ENCODE measurements at places on chromosomes 4 and X. TPM values are rescaled to one million over a fixed set of nuclear protein-coding genes. Genes with fewer than 3 reads are reported as not detected.

ZNF711 gene
- 3.8 TPM for total RNA-seq

FGF2 gene
- not detected for total RNA-seq

UBA6 gene
- total RNA-seq = 33.4 TPM

RAB39B gene
- 5.7 TPM for total RNA-seq

SLC10A4 gene
- total RNA-seq = not detected

CRMP1 gene
- not detected for total RNA-seq

CHRNA9 gene
- not detected for total RNA-seq

UGT2B11 gene
- total RNA-seq = not detected

- no peak overlapping the region for H3K27ac ChIP-seq
- H3K4me3 ChIP-seq = no peak overlapping the region
- H3K36me3 ChIP-seq = no peaks in the 10 kb centered on the region
- no peaks in the 10 kb centered on the region for H3K27me3 ChIP-seq
- no peaks in the 10 kb centered on the region for H3K4me1 ChIP-seq
Measured at GRCh38 chr4:189311251-189311650, 629.4 kb upstream of the FRG1 start.

- H3K36me3 ChIP-seq = no peaks in the 10 kb centered on the region
- no peak for DNase-seq
- no peak overlapping the region for H3K4me3 ChIP-seq
- H3K4me1 ChIP-seq = no peaks in the 10 kb centered on the region
Measured at GRCh38 chrX:106780664-106781377, 21.7 kb upstream of the TBC1D8B start.

GRCh38 chr4:42676066-42676951 lies 19.4 kb upstream of the ATP8A1 start:
- H3K4me3 ChIP-seq = no peak overlapping the region
- no peak overlapping the region for H3K27ac ChIP-seq
- DNase-seq = no peak
- no peaks in the 10 kb centered on the region for H3K27me3 ChIP-seq
- peaks cover 9% of the 10 kb centered on the region for H3K4me1 ChIP-seq

- H3K4me1 ChIP-seq = no peaks in the 10 kb centered on the region
- H3K4me3 ChIP-seq = no peak overlapping the region
- no peak overlapping the region for H3K27ac ChIP-seq
- DNase-seq = no peak
- no peaks in the 10 kb centered on the region for H3K36me3 ChIP-seq
- H3K27me3 ChIP-seq = no peaks in the 10 kb centered on the region
Measured at GRCh38 chr4:83906561-83906960, 370.7 kb downstream of the GPAT3 start.

- DNase-seq = no peak
- H3K27ac ChIP-seq = no peak overlapping the region
- H3K27me3 ChIP-seq = no peaks in the 10 kb centered on the region
- H3K4me1 ChIP-seq = no peaks in the 10 kb centered on the region
- H3K36me3 ChIP-seq = no peaks in the 10 kb centered on the region
Measured at GRCh38 chr4:74490736-74491135, 45.8 kb downstream of the AREG start.

DNA sequence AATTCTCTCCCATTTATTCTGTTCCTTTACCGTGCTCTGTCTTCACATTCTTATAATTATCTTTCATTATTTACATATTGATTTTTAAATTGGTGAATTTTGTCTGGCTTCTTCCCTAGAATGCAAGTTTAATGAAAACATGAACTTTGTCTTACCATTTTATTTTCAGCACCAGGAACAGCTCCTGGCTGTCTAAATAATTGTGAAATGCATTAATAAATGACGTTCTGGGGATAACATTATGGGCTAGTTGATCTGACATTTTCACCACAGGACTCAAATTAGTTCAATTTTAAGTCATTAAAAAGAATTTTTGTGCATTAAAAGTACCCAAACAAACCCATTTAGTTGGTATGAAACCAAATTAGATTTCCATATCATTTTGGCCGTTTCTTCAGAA lies 97.5 kb downstream of the KCTD8 start:
- no peak overlapping the region for H3K4me3 ChIP-seq
- no peak for DNase-seq
- no peaks in the 10 kb centered on the region for H3K36me3 ChIP-seq
- no peaks in the 10 kb centered on the region for H3K4me1 ChIP-seq
- H3K27me3 ChIP-seq = no peaks in the 10 kb centered on the region
- H3K27ac ChIP-seq = no peak overlapping the region

GRCh38 chr4:69239557-69240168 lies 25.1 kb upstream of the UGT2B11 start:
- no peaks in the 10 kb centered on the region for H3K27me3 ChIP-seq
- DNase-seq = no peak
- H3K36me3 ChIP-seq = no peaks in the 10 kb centered on the region
- no peak overlapping the region for H3K27ac ChIP-seq

DNA sequence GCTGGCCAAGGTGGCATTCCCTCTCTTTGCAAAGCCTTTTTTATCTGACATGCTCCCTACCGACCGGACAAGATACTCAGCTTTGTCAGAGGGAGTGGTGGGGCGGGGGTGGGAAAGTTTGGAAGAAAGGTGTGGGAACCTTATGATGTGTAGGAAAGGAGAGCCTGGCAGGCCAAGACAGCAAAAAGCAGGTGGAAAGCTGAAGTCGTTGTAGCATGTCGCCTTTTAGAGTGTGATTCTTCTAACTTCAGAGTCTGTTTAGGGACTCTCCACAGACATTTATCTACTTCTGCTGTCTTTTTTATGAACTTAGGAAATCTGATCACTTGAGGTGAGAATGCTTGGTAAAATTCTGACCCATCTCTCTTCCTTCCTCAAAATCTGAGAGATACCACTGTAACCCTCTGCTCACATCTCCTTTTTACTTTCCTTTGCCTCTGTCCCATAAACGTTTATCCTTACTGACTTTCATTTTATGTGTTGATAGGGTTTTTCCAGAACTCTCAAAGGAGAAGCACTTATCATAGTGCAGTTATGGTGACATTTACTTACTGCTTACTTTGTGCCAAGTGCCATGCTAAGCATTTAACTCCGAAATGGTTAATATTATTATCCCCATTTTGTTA lies 8.2 kb upstream of the RUFY3 start:
- H3K36me3 ChIP-seq = no peaks in the 10 kb centered on the region
- DNase-seq = no peak
- peaks cover 8% of the 10 kb centered on the region for H3K4me1 ChIP-seq
- no peak overlapping the region for H3K4me3 ChIP-seq
- H3K27ac ChIP-seq = no peak overlapping the region

DNA sequence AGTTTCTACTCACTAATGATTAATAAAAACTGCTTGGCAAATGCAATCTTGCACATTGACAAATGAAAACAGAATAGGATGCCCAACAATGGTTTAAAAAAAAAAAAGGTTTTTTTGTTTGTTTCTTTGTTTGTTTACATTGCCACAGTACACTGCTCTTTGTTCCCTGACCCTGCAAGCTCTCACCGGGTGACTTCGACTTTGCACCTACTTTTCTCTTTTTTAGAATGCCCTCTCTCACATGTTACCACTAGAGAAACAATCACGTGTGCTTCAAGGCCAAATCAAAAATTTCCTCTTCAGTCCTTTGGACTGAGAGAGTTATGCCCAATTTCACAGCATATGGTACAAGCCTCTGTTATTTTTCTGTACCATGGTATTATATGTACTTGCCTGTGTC lies 101.5 kb downstream of the DMD start:
- no peak overlapping the region for H3K4me3 ChIP-seq
- H3K4me1 ChIP-seq = no peaks in the 10 kb centered on the region

DNA sequence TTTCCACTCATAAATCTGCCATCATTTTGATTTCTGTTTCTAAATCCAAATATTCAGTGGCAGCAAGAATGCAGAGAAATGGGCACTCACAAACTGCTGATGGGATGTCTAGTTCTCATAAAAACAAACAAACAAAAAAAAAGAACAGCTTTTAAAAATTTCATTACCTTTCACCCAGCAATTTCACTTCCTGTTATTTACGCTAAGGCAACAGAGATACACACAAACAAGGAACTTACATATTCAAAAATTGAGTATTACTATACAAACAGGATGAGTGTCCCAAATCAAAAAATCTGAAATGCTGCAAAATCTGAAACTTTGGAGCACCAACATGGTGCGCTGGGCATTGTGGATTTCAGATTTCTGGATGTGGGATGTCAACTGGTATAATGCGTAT lies 36.4 kb downstream of the FAT1 start:
- no peak overlapping the region for H3K27ac ChIP-seq
- H3K27me3 ChIP-seq = no peaks in the 10 kb centered on the region
- DNase-seq = no peak
- no peak overlapping the region for H3K4me3 ChIP-seq
- no peaks in the 10 kb centered on the region for H3K36me3 ChIP-seq

GRCh38 chr4:86730310-86730709 lies 118.9 kb downstream of the SLC10A6 start:
- no peaks in the 10 kb centered on the region for H3K27me3 ChIP-seq
- H3K27ac ChIP-seq = no peak overlapping the region
- H3K4me3 ChIP-seq = no peak overlapping the region
- DNase-seq = peak; percentile 5
- no peaks in the 10 kb centered on the region for H3K36me3 ChIP-seq

- H3K36me3 ChIP-seq = no peaks in the 10 kb centered on the region
- H3K27me3 ChIP-seq = no peaks in the 10 kb centered on the region
- DNase-seq = no peak
- no peak overlapping the region for H3K27ac ChIP-seq
Measured at GRCh38 chr4:25722964-25723363, 67.3 kb downstream of the SLC34A2 start.

DNA sequence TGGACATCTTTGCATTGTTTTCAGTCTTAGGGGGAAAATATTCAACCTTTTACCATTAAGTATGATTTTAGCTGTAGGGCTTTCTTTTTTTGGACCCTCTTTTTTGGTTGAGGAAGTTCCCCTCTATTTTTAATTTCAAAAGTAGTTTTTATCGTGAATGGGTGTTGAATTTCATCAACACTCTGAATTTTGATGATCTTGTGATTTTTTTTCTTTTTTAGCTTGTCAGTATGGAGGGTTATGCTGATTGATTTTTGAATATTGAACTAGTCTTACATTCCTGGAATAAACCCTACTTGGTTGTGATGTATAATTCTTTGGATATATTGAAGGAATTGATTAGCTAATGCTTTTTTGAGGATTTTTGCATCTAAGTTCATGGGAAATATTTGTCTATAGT lies 1.7 kb downstream of the ZNF81 start:
- H3K27me3 ChIP-seq = no peaks in the 10 kb centered on the region
- no peak for DNase-seq
- peaks cover 10% of the 10 kb centered on the region for H3K4me1 ChIP-seq
- H3K36me3 ChIP-seq = no peaks in the 10 kb centered on the region

DNA sequence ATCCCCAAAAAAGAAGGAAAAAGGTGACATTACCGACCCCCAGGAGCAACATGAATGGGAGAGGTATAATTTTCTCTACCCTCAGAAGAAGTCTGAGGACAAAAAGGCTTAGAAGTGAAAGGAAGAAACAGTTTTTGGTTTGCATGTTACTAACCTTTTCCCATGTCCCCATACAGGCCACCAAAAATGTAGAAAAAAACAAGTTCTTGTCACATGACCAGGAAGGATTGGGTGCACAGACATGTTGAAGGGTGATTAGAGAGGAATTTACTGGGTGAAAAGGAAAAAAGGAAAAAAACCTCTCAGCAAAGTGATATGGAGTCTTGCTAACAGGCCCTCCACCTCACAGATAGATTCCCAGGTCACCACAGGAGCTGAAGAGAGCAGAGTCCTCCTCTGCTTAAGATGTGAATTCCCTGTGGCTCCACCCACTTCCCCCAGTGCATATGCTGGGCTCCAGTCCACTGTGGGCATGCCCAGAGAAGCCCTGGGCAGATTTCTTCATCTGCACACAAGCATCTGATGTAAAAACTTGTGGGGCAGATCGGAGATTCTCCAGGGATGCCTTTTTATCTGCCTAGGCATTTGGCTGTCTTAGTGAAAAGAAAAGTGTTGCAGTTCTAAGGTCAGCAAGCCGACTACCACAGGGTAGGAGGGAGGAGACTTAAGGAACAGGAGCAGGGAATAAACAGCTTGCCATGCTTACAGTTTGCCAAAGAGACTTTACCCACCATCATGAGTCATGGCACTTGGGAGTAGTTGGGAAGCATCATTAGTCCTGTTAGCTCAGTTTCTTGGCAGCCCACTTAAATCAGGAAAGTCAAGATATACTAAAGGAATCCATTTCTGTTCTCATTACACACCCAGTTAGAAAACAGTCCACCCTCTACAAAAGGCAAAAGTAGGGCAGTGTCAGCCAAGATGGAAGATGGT lies 25.0 kb upstream of the PASD1 start:
- H3K4me1 ChIP-seq = no peaks in the 10 kb centered on the region
- no peaks in the 10 kb centered on the region for H3K27me3 ChIP-seq
- no peak for DNase-seq
- no peaks in the 10 kb centered on the region for H3K36me3 ChIP-seq

DNA sequence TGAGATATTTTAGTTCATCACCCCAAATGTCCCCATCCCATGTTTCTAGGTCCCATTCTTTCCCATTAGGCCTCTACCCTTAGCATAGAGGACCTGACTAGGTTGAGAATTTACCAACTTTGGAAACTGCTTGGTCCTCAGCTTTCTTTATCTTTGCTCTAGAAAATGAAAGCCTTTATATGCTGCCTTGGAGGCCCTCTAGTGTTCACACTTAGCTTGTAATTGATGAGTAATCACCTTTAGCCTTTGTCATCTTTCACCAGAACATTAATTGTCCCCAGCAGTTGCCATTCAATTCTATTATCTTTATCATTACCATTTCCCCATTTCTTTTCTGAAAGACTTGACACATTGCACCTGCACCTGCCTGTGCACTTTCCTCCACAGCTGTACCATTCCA lies 589.2 kb upstream of the NR3C2 start:
- H3K36me3 ChIP-seq = no peaks in the 10 kb centered on the region
- no peak overlapping the region for H3K27ac ChIP-seq
- no peak overlapping the region for H3K4me3 ChIP-seq
- DNase-seq = no peak
- H3K27me3 ChIP-seq = no peaks in the 10 kb centered on the region

DNA sequence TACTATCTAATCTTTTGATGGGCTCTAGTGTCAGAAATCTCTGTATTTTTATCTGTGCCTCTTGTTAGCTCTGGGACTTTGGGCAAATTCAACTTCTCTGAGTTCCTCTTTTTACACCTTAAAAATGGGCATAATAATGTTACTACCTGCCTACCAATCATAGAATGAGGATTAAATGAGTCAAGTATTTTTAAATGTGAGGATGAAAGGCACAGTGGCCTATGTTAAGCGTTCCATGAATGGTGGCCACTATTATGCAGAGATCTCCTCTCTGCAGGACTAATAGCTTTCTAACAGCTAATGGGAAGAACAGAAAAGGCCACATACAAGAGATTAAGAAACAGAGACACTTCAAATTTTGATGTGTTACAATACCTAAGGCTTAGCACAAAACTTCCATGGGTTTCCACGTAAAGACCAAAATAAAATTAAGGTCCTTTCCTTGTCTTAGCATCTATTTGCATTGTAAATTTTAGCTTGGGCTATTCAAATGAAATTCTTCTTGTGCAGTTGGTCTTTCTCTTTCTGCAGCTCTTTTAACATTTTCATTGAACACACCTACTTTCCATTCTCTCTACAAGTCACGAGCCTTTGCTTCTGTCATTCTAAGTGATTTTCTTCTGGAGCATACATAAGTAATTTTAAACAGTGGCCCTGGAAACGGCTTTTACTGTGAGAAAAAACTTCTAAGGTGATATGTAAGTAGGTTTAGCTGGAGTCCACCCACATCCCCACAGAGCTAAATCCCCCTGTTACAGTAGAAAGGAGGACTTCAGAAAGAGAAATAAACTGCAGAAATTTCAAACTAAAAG lies 117.9 kb upstream of the MED14 start:
- no peaks in the 10 kb centered on the region for H3K4me1 ChIP-seq
- no peaks in the 10 kb centered on the region for H3K36me3 ChIP-seq
- no peak overlapping the region for H3K27ac ChIP-seq
- no peak overlapping the region for H3K4me3 ChIP-seq
